ENCODE measurements at places on chromosomes 1 and 21.

DNA sequence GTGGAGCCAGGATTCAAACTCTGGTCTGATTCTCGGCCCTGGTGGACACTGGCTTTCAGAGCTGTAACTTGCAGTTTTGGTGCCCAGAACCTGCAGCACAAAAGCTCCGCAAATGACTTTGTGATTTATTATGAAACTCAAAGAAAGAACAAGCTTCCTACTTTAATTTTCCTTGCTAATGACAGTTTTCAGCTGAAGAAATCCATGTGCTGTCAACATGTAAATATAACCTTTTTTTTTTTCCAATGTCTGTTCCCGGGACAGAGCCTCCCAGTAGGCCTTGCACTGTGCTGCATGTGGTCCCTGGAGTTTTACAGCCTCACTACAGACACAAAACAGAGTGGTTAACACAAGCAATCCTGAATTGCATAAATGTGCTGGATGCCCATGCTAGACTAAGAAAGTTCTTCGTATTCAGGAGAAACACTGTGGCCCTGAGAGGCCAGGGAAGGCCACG is 62.3 kb upstream of the ANGPTL1 start:
- DNase-seq: no peak

- DNase-seq: no peak
Measured at GRCh38 chr1:5978452-5978851, 13.8 kb downstream of the NPHP4 start.

DNA sequence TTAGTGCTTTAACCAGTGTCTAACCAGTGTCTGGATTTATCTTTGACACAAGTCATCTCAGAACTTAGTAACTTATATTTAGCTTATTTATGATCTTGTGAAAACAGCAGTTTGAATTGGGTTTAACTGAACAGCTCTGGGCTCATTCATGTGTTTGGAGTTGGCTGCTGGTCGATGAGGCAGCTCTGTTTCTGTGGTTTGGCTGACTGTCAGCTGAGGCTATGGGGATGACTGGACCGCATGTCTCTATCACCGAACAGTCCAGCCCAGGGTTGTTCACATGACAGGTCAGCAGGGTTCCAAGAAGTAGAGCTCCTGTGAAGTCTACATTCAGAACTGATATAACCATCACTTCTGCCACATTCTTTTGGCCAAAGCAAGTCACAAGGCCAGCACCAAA is 29.1 kb upstream of the C21orf91 start:
- DNase-seq: peak; percentile 19

- DNase-seq: no peak
Measured at GRCh38 chr1:229328598-229329362, 14.1 kb downstream of the CCSAP start.

DNA sequence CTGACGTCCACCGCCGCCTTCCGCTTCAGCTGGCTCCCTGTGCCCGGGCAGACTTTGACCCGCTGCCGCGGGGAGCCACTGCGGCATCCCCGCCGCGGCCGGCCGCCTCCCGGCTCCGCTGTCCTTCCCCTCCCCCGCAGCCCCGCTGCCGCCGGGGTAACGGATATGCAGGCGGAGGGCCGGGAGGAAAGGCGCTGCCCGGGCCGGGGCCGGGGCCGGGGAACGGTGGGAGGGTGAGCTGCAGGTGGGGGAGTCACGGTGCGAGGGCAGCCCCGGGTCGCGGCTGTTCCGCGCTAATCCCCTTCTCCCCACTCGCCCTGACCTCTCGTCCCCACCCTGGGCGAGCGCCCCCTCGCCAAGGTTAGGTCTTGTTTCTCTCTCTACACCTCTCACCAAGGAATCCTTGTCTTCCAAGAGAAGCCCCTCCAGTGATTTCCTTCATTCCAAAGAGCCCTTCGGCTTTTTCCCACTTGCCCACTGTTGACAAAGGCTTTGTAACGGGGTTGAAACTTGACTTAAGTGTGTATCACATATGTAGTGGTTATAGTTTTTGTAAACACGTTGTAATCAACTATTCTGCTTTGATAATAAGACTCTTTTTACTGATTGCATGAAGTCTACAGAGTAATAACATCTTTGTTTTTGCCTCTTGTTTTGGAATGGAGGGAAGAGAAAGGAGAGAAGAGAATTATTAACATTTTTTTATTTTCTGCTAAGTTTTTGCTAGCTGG is 669 bp downstream of the XPR1 start:
- DNase-seq: peak; percentile 69

- DNase-seq: peak; percentile 44
Measured at GRCh38 chr1:59046730-59047157, 250.2 kb upstream of the FGGY start.

DNA sequence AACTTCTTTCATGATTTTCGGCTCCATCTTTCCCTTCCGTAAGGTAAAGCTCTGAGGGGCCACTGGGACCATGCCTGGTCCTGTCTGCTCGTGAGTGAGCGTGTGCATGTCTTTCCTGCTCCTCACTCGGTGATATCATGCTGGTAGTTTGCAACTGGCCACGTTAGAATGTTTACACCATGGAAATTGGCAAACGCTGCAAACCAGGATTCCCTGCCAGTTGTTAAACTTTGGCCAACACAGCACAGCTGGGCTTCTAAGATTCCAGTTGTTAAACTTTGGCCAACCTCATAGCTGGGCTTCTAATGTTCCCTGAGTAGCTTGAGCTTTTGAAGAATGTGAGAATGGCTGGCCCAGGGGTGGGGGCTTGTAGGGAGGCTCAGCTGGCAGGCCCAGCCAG is 68.0 kb upstream of the ACTL8 start:
- DNase-seq: no peak

DNA sequence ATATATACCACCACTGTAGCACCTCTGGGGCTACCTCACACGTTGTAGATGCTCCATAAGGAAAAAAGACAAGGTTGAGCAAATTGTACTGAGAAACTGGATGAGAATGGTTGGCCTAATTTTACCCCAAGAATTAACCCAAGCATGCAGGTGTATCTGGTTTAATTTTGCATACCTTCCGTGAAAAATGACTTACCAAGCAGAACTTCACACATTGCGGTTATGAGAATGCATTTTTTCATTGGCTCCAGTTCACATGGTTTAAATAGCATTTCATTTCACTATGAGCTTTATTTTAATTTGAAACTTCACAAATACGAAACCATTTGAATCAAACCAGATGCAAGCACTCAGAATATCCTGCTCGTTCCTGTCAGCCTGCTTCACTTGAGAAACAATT is 512.2 kb downstream of the LTN1 start:
- no peak for DNase-seq

DNA sequence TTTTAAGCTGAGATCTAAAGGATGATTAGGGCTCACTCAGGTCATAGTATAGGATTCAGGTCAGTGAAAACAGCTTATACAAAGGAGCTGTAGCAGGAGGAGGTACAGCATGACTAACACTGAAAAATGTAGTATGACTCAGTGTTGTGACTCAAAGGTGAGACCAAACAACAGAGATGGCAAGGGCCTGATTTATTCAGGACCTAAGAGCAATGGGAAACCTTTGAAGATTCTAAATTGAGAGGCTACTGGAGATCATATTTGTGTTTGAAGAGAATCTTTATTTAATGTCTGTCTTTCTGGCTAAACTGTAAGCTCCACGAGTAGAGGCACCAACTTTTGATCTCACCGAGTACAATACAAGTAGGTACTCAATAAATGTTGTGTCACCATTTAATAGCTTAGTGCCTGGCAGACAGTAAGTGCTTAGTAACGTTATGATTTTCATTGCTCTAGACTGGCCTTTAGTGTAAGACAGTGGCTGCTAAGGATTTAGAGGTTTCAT is 43.5 kb downstream of the PRKAA2 start:
- no peak for DNase-seq
